ENCODE measurements at places on chromosomes 5 and 9.

- DNase-seq: no peak
Observed at GRCh38 chr5:56951126-56951945, 587 bp downstream of the MIER3 start.

GRCh38 chr5:43038496-43038989 lies 1.6 kb downstream of the ANXA2R start:
- DNase-seq: no peak

GRCh38 chr9:79580055-79580454 lies 8.3 kb downstream of the TLE4 start:
- DNase-seq: no peak

DNA sequence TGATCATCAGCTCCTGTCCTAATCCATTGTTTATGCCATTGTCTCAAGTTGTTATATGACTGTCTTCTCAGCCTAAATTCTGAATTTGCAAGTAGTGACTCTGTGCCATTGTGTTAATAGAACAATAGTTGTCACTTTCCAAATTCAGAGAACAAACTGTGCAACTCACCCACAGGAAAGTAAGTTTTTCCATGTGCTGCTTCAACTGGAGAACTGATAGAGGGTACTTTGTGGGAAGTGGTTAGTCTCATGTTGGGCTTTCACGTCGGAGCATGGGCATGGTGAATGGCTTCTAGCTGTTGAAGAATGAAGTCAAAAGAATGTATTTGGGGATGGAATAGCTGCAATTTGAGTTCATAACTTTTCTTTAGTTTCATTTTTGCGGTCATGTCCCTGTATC lies 146.0 kb downstream of the CD180 start:
- no peak for DNase-seq

DNA sequence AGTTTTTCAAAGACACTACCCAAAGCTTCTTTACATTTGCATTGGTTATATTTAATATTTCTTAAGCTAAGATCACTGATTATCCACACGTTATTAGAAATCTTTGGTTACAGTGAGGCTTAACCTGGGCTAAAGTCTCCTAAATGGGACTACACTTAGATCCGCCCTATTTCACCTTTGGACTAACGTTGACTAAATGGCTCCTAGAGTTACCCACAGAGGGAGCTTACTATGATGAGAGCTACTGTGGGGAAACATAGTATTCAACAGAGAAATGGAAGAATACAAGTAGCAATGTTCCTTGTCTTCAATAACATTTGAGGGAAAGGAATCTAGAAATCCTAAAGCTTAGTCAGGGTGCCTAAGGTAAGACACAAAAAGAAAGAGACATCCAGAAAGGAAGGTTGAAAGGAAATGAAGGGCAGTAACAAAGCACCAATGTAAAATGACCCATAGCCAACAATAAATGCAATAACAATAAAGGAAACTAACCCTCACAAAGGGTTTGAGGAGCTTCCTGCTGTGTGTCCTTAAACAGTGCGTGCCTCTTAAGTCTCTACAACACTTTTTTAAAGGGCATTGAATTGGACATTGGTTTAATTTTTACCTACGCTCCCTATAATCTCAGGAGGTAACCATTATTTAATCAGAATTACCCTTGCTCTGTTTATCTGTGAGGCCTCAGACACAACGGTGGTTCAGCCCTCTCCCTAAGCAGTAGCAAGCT lies 217.1 kb downstream of the PJA2 start:
- no peak for DNase-seq

DNA sequence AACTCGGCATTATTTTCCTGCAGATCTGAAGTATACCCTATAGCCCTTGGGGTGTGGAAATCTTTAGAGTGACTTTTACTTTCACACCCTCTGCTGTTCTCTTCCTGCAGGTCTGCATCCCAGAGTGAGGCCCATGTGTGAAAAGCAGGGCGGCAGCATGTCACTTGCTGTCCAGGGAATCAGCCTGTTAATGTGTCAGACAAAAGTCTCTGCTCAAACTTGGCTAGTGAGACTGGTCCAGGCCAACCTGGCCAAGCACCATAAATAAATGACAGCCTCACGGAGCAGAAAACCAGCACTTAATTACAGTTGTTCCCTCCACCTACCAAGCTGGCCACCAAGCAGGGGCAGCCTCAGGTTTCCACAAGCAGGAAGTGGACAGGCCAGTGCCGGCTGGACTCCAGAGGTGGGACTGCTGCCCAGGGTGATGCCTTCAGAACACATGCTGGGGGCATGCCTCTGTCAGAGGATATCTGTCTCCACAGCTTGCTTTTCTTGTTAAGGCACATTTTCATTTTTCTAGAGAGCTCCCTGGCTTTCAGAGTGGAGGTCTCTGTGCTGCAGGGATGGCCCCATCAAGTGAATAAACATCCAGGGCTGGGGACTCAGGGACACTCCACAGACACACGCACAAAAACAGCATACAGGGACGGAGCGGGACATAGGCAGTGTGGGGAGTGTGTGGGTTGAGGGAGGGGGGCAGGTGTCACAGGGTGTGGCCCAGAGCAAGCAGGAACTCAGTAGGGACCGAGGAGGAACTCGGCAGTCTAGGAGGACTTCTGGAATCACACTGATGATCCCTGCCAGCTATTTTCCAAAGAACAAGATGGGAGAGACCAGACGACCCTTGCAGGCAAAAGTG lies 243.8 kb upstream of the IRX1 start:
- DNase-seq: no peak

GRCh38 chr9:76198336-76198735 lies 195.9 kb downstream of the RFK start:
- DNase-seq: no peak

DNA sequence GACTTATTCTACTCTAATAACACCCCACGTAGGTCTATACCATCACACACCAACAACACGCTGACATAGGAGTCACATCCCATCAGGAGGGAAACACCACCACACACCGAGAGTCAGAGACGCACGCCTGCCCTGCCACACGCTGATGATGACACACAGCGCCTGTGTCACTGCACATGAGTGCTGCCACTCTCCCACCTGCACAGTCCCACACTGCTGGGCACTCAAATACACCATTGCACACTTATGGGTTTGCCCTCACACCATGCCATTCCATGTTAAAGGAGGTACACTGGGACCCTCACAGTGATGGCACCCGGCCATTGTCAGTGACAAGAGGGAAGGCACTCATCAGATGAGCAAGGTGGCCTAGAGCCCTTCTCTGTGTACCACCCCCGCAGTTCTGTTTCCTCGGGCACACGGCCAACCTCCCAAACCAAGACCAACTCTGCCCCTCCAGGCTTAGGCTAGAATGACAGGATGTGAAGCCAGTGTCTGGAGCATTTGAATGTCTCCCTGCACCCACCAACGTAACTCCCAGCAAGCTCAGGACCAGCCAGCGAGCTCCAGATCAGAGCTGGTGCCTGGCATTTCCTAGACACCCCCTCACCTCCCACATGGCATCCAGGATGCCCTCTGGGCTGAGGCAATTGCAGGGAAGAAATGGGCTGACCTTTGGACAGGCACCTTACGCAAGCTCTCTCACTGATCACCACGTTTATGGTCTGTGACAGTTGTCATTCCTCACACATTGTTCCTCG lies 3.6 kb upstream of the CPLX2 start:
- no peak for DNase-seq

- no peak for DNase-seq
Observed at GRCh38 chr5:171634511-171634910, 151.1 kb upstream of the SMIM23 start.

DNA sequence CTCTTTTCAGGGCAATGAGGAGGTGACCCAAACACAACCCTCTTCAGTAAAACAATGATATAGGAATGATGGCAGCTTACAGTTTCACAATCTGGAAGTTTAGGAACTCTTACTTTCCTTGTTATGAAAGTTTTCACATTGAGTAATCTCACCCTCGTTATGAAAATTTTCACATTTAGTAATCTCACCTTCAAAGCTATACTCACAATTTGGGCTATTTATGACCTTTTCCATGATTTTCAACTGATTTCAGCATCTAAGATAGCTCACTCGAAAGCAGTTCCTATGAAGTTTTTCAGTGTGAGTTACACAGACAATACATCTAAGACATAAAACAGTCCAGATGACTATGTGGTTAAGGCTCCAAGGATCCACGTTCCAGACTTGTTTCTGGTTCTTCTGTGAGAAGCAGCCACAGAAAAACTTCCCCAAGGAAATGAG lies 57.1 kb downstream of the FOXD1 start:
- no peak for DNase-seq

DNA sequence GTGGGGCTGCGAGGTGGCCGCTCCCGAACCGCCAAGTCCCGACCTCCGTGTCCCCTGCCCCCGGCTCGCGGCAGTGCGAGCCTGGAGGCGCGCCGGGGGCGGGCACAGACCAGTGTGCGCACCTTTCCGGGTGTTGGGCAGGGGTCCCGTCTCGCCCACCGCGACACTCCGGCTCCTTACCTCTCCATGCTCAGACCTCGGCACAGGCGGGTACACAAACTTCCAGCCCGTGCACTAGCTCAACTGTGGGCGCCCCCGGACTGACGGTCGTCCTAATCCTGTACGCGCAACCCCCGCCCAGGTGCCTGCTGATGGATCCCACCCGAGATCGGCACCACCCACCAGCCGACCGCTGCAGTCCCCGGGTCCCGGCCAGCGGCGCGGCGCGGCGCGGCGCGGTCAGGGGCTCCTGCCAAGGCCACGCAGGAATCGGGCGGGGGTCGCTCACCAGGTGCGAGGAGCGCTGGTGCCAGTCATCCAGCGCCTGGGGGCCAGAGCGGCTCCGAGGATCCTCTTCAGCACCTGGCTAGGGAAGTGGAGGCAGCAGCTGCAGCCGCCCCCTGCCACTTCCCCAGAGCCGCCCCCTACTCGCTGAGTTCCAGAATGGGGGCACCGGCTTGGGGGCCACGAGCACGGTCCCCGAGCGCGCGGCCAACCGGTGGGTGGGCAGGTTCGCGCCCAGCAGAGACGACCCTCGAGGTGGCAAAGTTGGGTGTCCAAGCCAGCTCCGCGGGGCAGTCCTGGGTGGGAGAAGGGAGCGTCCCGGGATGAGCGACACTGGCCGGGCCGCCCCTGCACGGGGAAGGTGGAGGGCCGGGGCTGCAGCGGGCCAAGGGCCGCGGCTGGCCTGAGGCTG lies 511 bp downstream of the SEMA5A start:
- DNase-seq: no peak

- no peak for DNase-seq
Observed at GRCh38 chr5:130386155-130386554, 481.9 kb downstream of the CHSY3 start.

DNA sequence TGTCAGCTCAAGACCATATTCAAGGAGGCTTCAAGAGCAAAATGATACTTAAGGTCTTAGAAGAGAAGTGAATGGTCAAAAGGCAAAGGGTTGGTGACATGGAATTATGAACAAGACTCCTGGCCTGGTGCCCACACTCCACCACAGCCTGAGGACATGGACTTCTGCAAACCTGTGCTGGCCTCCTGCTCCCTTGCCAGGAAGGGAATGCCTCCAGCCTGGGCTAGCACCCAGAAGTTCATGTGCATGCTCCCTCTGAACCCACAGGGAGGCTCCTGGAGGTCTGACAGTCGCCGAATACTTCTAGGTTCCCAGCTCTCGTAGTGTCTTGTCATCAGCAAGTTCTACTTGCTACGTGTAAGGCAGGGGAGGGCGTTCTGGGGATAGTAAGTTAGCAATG lies 156.7 kb downstream of the FSTL4 start:
- no peak for DNase-seq

DNA sequence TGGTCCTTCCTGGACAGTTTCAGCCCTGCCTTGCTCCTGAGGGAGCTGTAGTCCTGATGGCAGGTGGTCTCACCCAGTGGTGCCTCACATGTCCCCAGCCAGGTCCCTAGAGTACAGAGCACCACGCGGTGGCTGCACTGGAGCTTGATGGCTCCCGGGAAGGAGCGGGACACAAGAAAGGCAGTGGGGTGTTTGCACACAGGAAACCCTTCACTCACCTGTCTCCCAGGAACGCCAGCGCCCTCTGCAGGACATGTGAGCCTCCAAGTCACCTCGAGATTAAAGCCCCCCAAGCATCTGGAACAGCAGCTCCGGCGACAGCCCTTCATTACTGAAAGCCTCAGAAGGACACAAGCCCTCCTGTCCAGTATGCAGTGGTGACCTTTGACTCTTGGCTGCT lies 19.9 kb upstream of the TMEM250 start:
- no peak for DNase-seq

DNA sequence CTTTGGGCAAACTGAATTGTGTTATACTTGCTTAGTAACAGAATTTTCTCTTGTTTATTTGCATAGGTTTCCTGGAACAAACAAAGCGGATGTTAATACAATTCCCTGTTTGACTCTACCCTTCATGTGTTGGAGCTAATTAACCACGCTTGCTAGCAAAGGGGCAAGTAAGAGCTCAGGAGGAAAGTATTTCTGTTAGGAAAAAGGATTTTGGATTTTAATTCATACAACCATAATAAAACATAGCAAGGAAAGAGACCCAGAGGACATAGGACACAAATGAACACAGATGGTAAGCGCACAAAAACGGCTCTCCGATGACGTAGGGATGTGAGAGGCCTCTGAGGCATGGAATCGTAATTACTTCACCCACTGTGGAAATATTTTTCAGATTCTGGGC lies 5.1 kb upstream of the DCAF12 start:
- no peak for DNase-seq

GRCh38 chr9:121317737-121318630 lies 50.0 kb downstream of the GSN start:
- DNase-seq: no peak

DNA sequence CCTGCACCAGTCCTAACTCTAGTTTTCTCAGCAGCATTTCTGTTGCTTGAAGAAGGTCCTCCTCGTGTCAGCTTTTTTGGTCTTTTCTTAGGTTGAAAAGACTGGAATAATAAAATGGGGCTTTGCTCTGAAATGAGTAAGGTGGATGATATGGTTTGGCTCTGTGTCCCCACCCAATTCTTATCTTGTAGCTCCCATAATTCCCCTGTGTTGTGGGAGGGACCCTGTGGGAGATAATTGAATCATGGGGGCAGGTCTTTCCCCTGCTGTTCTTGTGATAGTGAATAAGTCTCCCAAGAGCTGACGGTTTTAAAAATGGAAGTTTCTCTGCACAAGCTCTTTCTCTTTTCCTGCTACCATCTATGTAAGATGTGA lies 53.6 kb downstream of the LIX1 start:
- no peak for DNase-seq

DNA sequence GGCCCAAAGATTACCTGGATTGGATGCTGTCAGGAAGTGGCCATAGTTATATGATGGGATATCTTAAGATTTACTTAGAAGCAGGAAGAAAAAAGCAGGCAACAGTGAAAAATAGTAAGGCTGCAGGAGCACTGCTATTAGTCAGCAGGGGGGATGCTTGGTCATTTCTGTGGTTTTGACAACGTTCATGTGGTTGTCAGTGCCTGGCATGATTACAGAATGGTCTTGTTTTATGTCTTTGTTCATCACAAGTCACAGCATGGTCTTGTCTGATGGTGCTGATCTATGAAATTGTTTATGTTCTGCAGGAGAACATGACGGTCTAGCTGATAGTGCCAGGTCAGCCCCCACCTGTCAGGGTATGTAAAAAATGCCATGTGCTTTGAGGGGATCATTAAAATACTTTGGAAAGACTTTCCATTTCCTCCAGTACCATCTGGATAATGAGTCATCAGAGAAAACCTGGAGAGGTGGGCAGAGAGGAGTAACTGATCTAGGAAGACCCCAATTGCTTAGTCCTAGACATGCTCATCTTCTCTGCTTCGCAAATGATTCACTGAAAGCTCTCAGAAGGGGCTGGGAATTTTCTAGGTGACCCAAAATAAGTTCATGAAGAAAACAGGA lies 48.5 kb downstream of the PLGRKT start:
- DNase-seq: no peak
